Activated gamma-delta T cell treated with anti-CD3 and anti-CD28 coated beads, Interleukin-2, amount 50 U/mL, for 16 hours (primary cell): ENCODE measurements at places on chromosomes 1 and 21.

GRCh38 chr1:234562334-234562733 is 47.6 kb downstream of the IRF2BP2 start:
- DNase-seq: no peak

GRCh38 chr1:154407198-154408091 is 2.3 kb downstream of the IL6R start:
- no peak for DNase-seq

- no peak for DNase-seq
These were observed 249.4 kb downstream of the PLPP3 start for GRCh38 chr1:56329970-56330369.

DNA sequence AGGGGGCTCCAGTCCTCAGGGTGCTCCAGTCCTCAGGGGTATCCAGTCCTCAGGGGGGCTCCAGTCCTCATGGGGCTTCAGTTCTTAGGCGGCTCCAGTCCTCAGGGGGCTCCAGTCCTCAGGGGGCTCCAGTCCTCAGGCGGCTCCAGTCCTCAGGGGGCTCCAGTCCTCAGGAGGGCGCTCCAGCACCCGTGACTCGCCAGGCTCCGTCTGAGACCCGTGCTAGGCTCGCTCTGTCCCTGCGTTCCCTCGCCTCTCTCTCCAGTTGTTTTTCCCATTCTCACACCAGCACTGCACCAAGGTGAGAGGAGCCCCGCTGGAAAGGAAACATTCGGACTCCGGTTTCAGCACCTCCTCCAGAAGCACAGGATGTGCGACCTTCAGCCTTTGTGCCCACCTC is 9.4 kb upstream of the OR2M2 start:
- DNase-seq: no peak

GRCh38 chr1:183945428-183946319 is 91.9 kb downstream of the COLGALT2 start:
- no peak for DNase-seq

DNA sequence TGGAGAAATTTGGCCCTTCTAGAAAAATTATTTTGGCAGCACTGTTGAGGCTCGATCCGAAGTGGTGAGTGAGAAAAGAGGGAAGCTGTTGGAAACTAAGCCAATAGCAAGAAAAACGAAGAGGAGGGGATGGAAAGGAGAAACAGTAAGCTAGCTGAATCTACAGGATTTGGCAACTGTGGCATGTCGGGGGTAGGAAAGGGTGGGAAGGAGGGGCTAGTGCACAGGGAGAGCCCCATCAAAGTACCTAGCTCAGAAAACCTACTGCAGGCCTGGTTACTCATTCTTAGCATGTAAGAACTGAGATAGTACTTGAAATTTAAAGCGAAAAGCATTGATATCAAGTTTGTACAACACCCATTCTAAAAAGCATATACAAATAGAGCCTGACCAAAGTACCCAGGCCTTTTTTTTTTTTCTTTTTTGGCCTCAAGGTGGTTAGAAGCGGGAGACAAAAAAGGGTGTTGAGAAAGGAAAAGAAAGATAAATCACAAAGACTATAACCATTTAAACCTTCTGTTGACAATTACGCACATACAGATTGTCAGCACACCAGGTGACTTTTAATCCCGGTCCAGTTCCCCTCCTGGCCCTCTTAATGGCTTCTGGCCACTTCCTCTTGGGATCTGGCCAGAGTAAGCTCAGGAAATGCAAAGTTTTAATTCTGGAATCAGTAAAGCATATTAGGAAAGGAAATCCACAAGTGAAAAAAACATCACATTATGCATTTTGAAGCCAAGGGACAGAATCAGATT is 50.4 kb downstream of the SLC16A1 start:
- no peak for DNase-seq
